ENCODE measurements at places on chromosomes 2 and 18. TPM values are rescaled to one million over a fixed set of nuclear protein-coding genes. Genes with fewer than 3 reads are reported as not detected.

UGT1A6 gene
- not detected for total RNA-seq

GRCh38 chr18:74774486-74774885 lies 176.8 kb downstream of the ZNF407 start:
- no peak for DNase-seq

GRCh38 chr2:60267122-60267521 lies 286.3 kb downstream of the BCL11A start:
- no peak for DNase-seq

DNA sequence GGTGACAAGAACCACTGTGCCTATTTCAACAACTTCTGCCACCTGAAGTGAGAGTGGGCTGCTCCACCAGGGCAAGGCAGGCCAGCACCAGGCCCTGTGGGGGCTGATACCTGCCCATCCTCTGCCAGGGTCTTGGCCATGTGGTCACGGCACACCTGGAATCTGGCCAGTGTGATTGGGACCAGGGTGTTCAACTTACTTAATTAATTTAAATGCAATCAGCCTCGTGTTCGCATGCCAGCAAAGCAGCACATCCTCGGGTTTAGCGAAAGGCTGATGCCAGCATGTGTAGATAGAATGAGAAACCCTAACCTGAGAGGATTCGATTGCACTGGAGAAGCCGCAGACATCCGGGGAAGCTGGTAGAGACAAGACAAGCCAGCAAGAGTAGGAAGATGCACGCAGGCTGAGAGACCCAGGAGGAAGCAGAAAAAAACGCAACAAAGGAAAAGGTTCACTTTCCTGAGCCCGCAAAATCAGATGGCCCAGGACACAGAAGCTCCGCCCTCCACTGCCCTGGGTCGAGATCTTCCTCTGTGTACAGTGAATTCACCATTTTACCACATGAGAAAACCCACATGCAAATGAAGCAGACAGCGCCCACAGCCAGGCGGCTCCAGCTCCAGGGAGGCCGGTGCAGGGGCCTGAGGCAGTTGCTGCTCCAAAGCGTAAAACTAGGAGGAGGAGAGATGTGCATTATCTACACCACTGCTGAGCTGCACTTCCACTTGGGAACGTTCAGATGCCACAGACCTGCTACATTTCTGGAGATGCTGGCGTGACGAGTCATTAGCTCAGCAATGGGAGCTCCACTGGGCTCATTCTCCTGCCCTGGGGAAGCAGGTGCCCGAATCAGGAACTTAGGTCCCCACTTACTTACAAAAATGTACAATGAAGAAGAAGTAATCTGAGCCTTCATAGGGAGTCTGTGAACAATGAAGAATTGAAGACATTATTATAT lies 92.1 kb downstream of the TMEM18 start:
- no peak for DNase-seq

DNA sequence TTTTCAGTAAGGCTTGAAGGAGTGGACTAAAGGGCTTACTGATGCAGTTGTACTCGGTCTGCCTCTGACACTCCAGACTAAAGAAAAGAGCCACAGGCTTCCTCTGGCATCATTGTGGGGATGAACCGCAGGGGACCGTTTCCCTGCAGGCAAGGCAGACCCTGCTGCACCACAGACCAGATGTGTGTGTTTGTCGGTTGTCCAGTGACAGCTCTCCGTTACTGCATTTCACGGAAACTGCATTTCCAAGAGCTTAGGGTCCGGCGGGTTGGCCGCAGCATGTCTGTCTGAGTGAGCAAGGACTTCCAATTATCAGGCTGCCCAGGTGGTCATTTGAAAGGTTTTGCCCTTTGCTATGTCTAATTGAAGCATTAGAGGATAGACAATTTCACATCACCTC lies 98.1 kb downstream of the FAM210A start:
- no peak for DNase-seq

DNA sequence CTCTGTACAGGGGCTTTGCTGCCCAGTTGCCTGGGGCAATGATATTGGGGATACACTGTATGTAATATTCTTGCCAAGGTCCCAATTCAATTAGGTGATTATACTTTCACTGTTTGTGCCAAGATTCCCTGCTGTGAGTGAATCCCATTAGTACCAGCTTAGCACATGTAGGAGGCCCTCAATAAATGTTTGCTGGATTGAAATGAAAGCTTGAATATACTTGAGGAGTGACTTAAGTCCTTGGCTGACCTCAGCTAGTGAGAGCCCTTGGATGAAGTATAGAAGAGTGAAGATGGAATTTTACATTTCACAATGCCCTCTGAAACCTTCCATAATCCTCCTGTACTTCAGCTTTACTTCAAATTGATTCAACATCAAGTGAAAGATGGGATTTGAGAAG lies 102.9 kb downstream of the GATA6 start:
- DNase-seq, result no peak

DNA sequence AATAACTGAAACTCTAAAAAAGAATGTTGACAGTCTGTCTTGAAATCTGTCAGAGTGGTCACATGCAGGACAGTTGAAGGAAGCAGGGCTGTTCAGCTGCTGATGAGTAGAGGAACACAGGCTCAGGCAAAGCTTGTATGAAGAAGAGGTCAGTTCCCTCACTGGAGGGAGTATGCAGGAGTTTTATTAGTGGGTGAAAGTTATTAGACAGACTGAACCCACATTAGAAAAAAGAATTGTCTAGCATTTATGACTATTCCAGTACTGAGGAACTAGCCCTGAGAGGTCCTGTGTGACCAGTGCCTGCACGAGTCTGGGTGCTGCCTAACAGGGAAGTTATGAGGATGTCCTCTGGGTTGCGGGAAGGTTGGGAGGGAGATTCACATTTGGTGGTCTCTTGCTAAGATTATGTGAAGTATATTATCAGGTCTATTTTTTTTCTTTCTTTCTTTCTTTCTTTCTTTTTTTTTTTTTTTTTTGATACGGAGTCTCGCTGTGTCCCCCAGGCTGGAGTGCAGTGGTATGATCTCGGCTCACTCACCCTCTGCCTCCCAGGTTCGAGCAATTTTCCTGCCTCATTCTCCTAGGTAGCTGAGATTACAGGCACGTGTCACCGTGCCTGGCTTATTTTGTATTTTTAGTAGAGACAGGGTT lies 9.6 kb downstream of the TET3 start:
- DNase-seq, result no peak

All from uterus (tissue), 4 donors.